ENCODE measurements at places on chromosomes 2 and 18.

DNA sequence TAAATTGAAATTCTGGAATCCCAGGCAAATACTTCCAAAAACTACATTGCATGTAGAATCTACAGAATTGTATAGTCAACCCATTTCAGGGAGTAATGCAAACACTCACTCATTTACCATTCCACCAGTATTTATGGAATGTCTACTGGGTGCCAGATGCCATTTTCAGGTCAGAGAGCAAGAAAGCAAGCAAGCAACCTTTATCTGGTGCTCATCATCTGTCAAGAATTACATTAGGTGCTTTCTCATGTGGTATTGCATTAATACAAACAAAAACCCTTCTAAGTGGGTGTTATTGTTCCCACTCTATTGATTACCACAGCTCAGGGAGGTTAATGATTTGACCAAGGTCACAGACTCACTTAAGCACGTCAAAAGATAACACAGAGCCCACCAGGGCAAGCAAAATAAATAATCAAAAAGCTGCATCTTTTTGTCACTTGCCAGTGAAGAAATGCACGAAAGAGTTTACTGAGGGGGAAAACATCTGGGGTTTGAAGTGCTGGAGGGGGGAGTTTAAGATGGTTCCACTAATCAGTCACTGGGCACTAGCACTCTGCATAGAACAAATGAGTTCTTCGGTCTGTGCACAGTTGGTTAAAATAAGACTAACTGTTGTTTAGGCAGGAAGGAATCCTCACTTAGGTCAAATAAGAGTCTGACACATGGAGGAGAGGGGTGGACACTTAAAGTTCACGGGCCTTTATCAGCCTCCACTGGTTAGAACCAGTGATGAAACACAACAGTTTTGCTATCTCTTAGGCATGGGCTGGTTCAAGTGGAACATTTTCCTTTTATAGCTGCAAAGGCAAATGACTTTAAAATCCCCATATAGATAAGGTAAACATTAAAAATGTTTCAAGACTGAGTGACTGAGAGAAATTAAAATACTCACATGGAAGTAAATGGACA, 208.8 kb downstream of the CDH2 start:
- no peak for DNase-seq

DNA sequence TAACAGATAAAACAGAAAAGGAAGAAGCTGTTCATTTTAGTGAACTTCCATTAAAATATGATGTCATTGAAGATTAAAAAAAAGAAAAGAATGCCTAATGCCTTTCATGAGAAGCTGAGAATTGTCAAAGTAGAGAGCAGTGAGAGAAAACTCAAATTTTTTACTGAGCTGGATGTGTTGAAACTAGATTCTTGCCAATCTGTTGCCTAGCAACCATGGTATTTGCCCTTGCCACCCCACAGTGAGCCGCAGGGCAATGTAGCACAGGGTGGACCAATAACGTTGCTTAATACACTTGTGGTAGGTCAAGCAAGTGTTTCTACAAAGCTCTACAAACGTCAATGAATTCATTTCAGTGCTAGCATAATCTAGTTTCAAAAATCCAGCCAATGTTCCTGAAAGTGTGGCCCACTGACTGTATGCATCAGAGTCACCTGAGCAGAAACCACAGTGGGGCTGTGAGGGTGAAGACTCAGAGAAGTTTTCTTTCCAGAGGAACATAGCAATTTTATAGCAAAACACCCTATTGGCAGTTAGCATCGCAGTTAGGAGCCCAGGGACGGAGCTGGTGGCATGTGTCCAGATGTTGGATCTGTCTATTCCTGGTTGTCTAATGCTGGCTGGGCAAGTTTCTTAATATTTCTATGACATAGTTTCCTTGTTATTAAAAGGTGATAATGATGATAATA, 132.2 kb downstream of the DOCK10 start:
- peak; percentile 50 for DNase-seq

DNA sequence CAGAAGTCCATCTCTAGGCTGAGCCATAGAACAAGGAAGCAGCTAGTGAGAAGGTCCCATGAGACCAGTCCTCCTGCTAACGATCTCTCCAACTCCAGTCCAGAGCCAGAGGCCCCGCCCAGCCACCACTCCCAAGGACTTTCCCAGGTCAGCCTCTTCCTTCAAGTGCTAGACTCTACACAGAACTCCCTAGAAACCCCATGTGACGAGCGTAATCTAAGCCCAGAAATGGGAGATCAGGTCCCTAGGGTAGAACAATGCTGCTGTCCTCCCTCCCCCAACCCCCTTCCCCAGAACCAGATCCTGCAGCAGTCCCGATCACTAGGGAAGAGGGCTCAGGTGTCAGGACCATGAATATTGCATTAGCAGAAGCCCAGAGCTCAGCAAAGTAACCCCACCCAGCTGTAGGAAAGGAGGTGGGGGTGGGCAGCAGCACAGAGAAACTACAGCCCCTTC, 6.9 kb downstream of the DCTN1 start:
- peak; percentile 74 for DNase-seq

DNA sequence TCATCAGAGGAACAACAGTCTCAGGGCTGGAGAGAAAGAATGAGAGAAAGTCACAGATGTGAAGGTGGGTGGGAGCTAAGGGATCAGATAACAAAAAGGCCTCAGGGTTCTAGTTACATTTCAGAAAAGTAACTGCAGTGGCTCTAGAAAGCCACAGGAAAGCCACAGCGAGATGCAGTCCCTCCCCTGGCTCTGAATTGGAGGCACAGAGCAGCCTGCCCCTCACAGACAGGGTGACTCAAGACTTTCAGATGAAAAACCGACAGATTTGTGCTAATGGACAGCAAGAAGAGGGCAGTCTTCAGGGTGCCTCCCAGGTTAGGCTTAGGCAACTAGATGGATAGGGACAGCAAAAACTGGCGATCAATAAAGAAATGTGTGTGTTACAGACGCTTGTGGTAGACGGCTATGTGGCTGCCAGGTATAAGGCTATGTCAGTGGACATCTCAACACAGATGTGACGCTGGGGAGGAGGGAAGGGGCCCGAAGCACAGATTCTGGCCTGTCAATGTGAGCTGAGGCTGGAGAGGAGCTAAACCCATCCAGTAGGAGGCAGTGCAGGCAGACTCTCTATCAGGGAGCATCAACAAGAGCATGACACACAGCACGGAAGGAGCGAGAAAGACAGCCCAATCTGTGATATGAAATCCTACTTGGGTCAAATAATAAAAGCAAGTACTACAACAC, 26.2 kb downstream of the UNC50 start:
- DNase-seq: peak; percentile 89

DNA sequence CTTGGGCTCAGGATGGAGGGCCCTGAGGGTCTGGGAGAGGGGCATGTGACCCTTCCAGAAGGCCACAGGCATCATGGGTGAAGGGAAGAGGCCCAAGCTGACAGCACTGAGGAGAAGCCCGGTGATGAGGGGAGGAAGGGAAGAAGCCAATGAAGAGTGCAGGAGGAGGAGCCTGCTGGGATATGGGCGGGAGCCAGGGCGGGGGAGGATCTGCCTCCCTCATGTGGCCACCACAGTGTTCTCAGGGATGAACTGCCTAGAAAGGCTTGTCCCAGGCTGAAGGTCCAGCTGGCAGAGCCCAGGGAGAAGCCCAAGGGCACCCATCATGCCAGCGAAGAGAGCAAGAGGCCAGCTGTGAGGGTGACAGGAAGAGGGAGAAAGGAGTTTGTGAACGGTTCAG, 24.6 kb upstream of the PLB1 start:
- peak; percentile 23 for DNase-seq

GRCh38 chr2:196334710-196335109, 163.3 kb upstream of the STK17B start:
- no peak for DNase-seq

DNA sequence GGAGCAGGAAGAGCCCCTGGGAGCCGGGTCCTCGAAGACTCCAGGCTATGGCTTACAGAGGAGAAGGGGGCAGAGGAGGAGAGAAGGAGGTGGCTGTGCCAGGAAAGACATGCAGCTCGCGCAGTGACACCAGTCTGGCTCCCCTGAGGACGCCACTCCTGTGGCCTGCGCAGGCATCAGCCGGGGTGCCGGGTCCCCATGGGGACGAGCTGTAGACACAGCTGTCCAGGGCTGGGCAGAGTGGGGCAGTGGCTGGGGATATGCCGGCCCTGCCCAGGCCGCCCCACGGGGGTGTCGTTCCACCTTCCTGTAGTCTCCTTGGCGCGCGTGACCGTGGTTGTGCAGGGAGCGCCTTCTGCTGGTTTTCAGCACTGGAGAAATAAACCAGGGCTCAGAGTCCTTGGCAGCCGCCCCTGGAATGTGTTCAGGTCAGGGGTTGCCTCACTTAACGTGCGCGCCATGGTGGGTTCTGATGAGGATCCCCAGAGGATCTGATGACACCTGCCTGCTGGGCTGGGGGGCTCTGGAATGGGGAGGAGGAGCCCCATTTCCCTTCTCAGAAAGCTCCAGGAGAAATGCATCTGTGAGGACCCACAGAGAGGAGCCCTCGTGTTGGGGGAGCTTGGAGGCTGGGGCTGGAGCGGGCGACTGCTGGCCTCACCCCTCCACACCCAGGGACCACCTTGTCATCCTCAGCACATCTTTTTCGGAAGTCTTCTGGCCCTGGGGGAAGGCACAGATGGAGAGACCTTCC, 26.7 kb downstream of the RAMP1 start:
- DNase-seq: no peak

DNA sequence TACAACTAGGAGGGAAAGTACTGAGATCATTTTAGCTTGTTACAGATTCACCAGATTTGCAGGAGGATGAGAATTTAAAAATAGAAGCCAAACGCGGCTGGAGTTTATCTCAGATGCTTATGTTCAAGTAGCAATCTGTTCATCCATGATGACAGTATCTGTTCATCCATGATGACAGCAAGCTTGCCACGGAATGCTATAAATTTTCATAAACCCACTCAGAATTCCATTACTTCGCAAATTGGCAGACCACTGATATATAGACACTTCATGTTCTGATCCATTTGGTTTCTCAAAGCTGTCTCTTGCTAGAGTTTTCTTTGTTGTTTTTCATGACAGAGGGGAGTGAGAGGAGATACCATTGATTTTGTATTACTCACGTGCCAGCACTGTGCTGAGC, 84.2 kb downstream of the GAREM1 start:
- no peak for DNase-seq

DNA sequence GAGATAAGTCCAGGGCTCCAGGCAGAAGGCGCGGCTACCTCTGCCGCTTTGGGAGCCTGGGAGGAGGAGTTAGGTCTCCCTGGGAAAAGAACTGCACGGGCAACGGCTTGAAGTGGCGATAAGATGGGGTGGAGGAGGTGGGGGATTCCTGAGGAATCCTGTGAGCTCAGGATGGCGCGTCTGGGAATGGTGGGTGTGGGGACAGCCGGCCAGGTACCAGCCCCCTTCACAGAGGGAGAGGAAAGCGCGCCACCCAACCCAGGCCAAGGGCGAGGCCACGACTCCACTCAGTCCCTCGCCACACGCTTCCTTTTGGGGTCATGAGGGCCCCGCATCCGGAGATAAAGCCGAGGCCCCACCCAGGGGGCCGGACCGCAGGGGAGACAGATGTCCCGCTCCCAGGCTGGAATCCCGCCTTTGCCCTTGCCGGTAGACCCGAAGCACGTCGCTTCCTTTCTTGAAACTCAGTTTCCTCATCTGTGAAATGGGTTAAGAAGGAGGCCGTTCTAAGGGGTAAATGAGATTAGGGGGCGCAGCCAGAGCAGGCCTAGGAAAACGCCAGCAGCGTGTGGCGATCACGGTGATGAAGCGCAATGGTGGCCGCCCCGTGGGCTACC, 1.7 kb upstream of the CTDSP1 start:
- peak; percentile 97 for DNase-seq

DNA sequence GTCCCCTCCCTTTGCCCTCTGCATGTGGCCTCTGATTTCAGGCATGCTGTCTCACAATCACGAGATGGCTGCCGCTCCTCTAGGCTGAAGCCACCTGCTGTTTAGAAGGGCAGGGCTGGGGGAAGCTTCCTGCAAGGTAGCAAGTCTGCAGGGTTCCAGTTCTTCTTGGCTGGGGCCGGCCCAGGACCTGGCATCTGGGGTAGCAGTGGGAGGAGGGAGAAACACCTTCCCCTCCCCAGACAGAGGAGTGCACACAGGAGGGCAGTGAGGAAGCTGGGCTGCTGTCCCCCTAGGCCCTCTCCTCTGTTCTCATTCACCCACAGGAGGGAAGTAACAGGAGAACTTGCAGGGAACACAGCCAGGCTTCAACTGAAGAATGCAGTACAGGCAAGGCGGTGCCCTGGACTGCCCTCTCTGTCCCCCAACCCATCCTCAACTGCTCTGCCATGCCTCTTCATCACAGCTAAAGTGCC, 345.9 kb upstream of the HS6ST1 start:
- DNase-seq: peak; percentile 86

DNA sequence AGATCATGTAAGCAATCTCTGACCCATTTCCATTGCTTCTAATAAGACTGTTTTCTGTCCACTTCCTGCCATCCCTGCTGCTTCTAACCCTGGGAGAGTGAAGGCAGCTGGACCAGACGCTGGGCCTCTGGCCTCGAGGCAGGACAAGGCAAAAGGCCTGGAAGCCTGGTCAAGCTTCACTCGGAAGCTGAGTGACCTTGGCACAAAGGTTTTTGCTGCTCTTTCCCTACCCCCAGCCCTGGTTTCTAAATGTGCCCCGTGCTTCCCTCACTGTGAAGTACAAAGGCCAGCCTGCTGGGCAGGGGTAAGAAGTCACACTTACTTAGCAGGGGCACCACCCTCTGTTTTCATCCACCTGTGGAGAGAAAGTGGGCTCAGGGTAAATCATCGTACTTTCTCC, 195.0 kb downstream of the TNS1 start:
- DNase-seq: no peak

GRCh38 chr2:180337136-180337535, 330.0 kb upstream of the CWC22 start:
- DNase-seq: no peak

- DNase-seq: no peak
These were observed 1186.3 kb upstream of the CELF4 start for GRCh38 chr18:38751898-38752297.

DNA sequence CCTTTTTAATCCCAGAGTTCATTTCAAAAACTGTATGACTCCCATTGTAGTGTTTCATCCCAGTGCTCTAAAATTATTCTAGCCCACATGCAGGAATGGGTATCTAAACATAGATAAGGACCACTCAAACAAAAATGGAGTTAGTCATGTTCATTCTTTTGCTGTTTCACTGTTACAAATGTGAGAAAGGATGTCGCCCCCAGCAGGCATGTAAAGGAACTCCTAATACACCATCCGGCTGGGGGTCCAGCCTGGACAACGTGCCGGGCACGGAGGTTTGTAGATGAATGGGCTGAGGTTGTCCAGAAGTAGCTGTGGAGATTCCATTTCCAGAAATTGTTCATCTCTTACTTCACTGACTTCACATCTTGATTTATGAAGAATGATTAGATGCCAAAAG, 101.9 kb upstream of the RAB12 start:
- DNase-seq: peak; percentile 27

DNA sequence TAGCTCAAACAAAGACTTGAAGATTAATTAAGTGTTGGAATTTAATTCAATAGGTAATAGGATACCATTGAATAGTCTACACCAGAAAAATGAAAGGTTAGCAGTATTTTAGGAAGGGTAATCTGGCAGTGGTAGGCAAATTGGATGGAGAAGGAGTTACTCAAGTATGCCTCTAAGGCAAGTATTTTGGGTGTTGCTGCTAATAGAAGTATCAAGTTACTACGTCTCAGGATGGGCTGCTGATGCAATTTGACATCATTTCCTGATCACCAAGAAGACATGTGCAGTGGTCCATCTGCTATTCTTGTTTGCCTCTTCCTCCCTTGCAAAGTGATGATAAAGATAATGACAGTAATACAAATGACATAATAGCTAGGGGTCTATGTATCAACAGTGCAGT, 485.3 kb downstream of the TGIF1 start:
- DNase-seq: peak; percentile 51

- DNase-seq: no peak
These were observed 4.1 kb upstream of the VSNL1 start for GRCh38 chr2:17536416-17536815.

- DNase-seq: no peak
These were observed 276.2 kb upstream of the HNRNPA3 start for GRCh38 chr2:176936410-176936809.

Data from mesendoderm (in vitro differentiated cells).